ENCODE measurements at places on chromosomes 2 and 18.

GRCh38 chr2:238696786-238697185 is 151.1 kb upstream of the TWIST2 start:
- DNase-seq = no peak

- DNase-seq = no peak
Measured at GRCh38 chr2:218858671-218859555, 692 bp upstream of the WNT6 start.

DNA sequence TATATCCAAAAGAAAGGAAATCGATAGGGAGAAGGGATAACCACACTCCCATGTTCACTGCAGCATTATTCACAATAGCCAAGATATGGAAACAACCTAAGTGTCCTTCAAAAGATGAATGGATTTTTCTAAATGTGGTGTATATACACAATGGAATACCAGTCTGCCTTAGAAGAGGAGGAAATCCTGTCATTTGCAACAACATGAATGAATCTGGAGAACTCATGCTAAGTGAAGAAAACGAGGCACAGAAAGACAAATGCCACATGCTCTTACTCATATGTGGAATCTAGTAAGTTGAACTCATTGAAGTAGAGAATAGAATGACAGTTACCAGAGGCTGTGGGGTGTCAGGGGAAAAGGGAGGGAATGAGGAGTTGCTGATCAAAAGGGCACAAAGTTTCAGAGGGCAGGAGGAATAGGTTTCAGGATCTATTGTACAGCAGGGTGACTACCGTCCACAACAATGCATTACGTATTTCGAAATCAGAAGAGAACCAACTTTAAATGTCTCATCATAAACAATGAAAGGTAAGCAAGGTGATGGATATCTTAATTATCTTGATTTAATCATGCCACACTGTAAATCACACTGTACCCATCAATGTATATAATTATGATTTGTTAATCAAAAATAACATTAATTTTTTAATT is 46.1 kb downstream of the SIGLEC15 start:
- no peak for DNase-seq

DNA sequence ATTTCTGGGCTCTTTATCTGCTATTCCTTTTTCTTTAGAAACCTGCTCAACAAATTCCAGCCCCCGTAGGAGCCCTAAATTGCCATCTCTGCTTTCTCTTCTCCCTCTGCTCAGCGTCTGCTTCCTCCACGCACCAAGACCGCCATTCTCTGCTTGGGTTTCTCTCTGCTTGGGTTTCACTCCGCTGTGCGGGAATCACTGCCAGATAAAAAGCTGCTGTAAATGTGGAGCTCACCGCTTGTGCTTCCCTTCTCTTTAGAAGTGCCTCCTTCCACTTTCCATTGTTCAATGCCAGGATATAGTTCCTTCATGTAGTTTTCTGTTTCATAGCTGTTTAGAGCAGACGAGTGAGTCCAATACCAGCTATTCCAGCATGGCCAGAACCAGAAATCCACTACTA is 45.9 kb downstream of the TMEM237 start:
- no peak for DNase-seq

- peak; percentile 89 for DNase-seq
Measured at GRCh38 chr2:43251171-43251731, 24.8 kb upstream of the ZFP36L2 start.

GRCh38 chr2:152730591-152731333 is 12.3 kb downstream of the ARL6IP6 start:
- no peak for DNase-seq

GRCh38 chr2:180143633-180144337 is 136.7 kb upstream of the CWC22 start:
- no peak for DNase-seq

GRCh38 chr18:35707674-35708073 is 126.1 kb downstream of the GALNT1 start:
- no peak for DNase-seq

Data from urinary bladder (tissue), 4 donors.